Right kidney (tissue), 9 donors: ENCODE measurements at places on chromosomes 6 and 20.

GRCh38 chr20:2301164-2301622 is 5.4 kb downstream of the TGM3 start:
- DNase-seq, result no peak

- no peak for DNase-seq
Observed at GRCh38 chr6:167952512-167952859, 45.0 kb upstream of the KIF25 start.

GRCh38 chr6:159819932-159820640 is 20.0 kb downstream of the PNLDC1 start:
- no peak for DNase-seq

DNA sequence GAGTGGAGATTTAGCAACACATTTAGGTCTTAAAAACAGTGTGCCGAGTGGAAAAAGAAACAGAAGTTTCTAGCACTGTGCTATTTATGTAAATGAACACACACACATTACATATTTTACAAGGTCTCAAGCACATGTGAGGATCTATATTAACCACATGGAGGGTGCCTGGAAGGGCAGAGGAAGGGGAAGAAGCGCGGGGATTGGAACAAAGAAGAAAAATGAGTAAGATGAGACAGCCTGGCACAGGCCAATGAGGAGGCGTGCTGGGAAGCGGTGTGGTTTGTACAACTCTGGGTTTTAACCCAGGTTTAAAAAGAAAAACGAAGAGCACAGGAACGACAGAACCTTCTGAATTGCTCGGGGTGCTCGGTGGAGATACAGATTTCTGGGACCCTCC is 5.7 kb downstream of the KCNG1 start:
- DNase-seq, result no peak

DNA sequence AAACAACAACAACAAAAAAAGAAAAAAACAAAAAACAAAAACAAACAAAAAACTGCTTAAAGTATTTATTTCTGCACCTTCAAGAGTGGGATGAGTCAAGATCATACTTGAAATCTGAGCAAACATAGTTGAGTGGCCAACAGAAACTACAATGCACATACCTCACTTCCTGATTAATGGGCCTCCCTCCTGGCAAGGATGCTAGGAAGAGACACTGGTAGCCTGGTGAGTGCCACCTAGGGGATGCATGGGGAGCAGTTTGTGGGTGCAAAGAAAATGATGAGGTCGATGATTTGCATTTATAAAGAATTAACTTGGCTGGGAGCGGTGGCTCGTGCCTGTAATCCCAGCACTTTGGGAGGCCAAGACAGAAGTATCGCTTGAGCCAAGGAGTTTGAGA is 808.1 kb downstream of the MAFB start:
- DNase-seq, result no peak

DNA sequence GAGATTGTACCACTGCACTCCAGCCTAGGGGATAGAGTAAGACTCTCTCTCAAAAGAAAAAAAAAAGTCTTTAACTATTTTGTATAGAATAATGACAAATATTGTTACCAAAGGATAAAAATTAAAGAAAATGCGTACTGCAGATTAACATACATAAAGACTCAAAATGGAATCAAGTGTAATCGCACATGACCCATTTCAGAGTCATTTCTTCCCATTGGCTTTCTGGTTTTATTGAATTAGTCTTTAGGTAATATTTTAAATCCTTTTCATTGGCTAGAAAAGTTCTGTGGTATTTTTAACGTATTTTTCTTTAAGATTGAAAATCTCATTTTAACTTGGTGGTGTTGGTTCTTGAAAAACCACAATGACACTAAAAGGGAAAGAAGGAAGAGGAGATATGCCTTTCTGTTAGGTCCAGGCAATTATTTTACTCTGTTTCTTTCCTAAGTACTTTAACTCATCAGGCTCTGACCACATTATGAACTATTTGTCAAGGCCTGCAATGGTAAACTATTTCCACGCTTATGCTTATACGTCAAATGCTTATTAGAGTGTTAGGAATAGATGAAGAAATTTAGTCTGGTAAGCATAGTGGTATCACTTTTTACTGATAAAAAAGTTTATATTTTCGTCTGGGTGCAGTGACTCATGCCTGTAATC is 52.3 kb downstream of the PLEKHG1 start:
- no peak for DNase-seq

DNA sequence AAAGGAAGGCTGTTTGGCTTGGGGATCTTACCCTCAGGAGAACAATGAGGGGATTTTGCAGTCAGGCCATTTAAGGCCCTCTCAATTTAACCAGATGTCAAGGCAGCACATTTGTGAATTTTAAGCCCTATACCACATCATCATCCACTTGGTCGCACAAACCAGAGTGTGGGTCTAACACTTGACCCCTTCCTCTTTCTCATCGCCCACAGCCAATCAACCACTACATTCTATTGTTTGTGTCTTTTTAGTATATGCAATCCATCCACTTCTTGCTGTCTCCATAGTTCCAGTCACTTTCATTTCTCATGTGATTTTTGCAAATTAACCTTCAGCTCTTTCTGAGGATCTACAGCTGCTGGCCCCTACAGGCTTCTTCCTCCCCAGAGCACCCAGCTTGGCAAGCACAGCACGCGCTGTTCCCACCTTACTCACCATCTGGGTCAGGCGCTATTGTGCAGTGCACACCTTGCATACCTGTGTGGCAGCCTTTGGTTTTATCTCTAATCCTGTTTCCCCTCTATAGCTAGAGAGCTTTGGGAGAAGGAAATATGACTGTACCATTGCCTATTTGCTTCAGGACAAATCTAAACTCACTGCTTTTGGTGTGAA is 32.3 kb upstream of the CD83 start:
- DNase-seq, result no peak

DNA sequence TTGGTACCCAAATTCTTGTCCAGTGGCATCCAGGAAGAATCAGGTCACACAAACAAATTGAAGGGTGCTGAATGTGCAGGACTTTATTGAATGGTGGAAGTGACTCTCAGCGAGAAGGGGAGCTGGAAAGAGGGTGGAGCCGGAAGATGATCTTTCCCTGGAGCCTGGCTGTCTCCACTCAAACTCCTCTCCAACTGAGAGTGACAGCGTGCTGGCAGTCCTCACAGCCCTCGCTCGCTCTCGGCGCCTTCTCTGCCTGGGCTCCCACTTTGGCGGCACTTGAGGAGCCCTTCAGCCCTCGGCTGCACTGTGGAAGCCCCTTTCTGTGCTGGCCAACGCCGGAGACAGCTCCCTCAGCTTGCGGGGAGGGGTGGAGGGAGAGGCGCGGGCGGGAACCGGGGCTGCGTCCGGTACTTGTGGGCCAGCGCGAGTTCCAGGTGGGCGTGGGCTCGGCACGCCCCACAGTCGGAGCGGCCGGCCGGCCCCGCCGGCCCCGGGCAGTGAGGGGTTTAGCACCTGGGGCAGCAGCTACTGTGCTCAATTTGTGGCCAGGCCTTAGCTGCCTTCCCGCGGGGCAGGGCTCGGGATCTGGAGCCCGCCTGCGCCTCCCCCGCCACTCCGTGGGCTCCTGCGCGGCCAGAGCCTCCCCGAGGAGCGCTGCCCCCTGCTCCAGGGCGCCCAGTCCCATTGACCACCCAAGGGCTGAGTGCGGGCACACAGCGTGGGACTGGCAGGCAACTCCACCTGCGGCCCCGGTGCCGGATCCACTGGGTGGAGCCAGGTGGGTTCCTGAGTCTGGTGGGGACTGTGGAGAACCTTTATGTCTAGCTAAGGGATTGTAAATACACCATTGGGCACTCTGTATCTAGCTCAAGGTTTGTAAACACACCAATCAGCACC is 26.7 kb upstream of the MBOAT1 start:
- DNase-seq, result no peak

GRCh38 chr20:61986762-61987321 is 78.8 kb downstream of the TAF4 start:
- DNase-seq, result no peak

- DNase-seq, result no peak
Observed at GRCh38 chr6:168609026-168609685, 168.2 kb downstream of the SMOC2 start.

- DNase-seq, result no peak
Observed at GRCh38 chr6:28944412-28944865, 20.7 kb upstream of the TRIM27 start.

- DNase-seq, result peak; percentile 66
Observed at GRCh38 chr20:32470025-32470861, 112.1 kb downstream of the ASXL1 start.

DNA sequence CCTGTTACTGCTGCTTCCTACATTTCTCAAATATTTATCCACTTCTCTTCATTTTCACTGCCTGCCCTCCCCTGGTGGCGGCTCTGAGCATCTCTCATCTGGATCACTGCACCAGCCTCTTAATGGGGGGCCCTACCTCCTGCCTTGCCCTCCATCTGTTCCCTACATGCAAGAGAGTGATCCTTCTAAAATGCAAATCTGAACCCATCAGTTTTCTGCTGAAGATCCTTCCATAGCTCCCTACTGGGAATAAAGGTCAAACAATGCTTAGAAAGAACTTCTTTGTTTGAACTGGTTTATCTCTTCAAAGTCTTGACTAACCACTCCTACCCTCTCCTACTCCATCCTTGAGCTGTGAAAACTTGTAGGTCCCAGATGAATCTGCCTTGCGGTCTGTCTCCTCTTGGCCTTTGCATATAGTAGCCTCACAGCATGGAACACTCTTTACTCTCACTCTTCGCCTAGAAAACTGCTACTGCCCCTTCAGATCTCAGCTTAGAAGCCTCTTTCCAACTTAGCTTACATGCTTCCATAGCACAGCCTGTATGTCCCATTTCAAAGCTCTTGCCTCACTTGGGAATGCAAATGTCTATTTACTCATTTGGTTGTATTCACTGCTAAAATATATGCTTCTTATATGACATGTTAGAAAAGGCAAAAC is 119.3 kb downstream of the QRSL1 start:
- DNase-seq, result no peak

DNA sequence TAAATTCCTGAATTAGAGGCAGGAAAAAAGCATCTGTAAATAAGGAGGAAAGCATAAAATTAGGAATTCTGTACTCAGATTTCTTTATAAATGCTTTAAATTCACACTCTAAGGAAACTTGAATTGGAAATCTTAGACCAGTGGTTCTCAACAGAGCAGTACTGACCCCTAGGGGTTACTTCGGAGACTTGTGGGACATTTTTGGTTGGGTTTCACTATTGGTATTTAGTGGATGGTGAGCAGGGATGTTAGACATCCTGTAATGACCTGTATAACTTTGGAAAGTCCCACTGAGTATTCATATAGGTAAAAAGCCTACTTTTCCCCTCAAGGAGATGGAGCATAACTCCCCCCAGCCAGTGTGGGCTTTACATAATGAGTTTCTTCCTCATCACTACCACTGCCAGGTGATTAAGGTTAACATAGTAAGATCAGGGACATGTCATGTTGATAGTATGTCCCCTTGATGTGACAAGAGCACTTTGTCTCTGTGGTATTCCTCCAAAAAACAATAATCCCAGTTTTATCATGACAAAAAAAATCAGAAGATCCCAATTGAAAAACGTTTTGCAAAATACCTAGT is 31.0 kb downstream of the GLO1 start:
- no peak for DNase-seq

DNA sequence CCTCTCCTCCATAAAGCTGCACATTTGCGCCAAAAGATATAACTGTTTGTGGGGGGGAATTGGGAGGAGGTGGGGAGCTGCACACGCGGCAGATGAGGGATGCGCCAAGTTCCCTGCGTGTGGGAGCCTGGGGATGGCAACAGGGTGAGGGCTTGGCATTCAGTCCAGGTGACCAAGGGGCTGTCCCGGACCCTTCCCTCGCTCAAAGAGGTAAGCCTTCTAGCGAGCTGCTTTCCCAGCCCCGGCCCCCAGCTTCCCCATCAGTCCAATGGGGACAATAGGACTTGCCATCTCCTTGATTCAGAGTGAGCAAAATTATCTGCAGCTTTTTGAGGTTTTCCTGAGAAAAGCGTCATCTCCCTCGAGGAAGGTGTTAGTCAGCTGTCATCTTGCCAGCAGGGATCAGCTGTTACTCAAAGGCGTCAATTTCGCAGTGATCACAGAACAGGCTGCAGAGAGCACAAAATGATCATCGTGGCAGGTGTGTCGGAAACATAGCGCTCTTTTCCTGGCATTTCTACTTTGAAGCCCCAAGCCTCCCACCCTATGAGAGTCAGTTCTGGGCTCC is 21.3 kb downstream of the ZNF831 start:
- no peak for DNase-seq

DNA sequence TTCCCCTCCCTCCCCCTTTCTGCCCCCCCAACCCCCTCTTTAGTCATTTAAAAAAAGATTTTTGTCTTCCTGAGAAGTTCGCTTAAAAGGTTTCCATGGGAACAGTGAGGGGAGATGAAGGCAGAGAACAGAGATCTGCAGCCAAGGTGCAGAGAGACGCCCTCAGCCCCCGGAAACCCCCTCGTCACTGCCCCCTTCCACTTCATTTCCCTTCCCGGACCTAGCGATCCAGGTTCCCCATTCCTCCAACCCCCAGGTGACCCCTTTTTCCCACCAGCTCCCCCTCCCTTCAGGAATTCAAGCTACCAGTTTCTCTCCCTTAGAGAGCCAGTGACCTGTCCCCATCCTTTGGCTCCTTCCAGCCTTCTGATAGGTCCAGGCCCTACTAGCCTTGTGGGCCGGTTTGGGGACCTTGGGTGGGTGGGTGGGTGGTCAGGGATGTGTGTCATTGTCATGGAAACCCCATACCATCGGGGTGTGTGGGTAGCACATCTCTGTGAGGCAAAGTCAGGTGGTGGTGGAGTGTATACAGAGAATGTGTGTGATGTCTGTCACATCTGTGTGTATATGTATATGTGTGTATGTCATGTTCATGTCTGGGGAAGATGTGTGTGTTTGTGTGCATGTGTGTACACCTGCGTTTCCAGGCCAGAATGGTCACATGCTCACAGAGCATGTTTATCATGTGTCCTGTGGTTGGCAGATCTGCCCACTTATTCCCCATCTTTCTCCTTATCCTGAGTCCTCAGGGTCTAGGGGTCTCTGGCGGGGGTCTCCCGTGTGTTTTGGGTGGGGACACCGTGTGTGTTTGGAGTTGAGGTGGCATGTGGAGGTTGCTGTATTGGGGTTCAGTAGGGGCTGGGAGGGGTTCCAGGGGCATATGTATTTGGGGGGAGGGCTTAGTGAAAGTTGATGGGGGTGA is 7.0 kb downstream of the SYNGAP1 start:
- no peak for DNase-seq
